Testis (tissue), 5 donors: ENCODE measurements at places on chromosomes 6 and 20. TPM values are rescaled to one million over a fixed set of nuclear protein-coding genes. Genes with fewer than 3 reads are reported as not detected.

DNA sequence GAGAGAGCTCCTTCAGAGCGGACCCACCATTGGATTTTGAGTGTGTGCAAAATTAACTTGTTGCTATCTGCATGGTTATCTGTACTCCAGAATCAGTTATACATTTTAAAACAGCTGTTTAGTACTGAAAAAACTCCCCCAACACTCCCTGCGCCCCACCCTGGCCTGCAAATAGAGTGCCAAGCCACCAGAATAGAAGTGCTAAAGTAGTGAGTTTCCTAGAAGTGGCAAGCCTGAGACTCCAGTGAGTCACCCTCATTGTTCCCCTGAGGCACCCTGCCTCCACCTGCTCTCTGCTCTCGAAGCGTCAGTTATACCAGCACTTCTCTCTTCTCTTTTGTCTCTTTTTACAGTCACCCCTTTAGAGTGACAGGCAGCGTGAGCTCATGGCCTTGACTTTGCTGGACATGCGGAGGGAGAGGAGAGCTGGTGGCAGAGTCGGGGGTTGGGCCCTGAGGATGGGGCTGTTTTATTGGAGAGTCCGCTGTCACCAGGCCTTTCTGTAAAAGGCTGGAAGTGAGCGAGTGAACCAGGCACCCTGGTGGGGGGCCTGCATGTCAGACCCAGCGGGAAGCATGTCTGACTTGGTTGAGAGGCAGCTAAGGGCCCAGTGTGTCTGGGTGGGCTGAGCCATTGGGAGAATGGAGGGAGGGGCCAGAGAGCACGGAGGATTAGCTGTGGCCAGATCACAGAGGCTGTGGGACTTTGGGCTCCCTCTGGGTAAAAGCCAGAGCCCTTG lies 10.4 kb downstream of the IGF2R start:
- peak; percentile 37 for DNase-seq

- DNase-seq: no peak
These were observed 374.1 kb downstream of the CD109 start for GRCh38 chr6:74070091-74070490.

DNA sequence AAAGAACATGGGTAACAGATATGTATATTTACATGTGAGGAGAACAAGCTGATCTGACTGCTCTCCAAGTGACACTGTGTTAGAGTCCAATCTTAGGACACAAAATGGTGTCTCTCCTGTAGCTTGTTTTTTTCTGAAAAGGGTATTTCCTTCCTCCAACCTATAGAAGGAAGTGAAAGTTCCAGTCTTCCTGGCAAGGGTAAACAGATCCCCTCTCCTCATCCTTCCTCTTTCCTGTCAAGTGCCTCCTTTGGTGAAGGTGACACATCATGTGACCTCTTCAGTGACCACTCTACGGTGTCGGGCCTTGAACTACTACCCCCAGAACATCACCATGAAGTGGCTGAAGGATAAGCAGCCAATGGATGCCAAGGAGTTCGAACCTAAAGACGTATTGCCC lies 5.2 kb downstream of the HFE start:
- DNase-seq: no peak

GRCh38 chr20:44780226-44780625 lies 30.1 kb downstream of the RIMS4 start:
- DNase-seq: peak; percentile 60

The BANF2 gene
- 133 TPM for polyA plus RNA-seq

- no peak for DNase-seq
These were observed 75.5 kb upstream of the SCP2D1 start for GRCh38 chr20:18738055-18738454.

The OPRL1 gene
- 9.4 TPM for polyA plus RNA-seq

DNA sequence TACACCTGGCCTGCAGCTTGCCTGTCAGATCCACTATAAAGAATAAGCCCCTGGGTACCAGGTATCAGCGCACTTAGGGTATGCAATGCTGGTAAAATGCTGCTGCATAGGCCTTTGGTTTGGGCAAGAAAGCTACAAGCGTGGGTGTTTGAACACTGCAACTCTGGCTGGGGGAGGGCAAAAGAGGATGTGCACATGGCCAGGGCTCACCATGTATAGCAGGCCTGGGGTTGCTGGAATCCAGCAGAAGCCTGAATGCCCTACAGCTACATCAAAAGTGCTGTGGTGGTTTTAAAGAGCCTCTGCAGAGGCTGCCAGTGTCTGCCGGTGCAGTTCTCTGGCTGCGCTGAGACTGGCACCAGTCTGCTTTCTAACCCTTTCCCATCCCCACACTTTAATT lies 51.7 kb downstream of the UQCC1 start:
- peak; percentile 48 for DNase-seq

The SIGLEC1 gene
- 6.6 TPM for polyA plus RNA-seq

- no peak for DNase-seq
These were observed 14.5 kb upstream of the COL12A1 start for GRCh38 chr6:75220357-75220756.

- no peak for DNase-seq
These were observed 275.4 kb downstream of the TSHZ2 start for GRCh38 chr20:53247468-53248103.

- no peak for DNase-seq
These were observed 17.9 kb downstream of the TTBK1 start for GRCh38 chr6:43261198-43261597.

DNA sequence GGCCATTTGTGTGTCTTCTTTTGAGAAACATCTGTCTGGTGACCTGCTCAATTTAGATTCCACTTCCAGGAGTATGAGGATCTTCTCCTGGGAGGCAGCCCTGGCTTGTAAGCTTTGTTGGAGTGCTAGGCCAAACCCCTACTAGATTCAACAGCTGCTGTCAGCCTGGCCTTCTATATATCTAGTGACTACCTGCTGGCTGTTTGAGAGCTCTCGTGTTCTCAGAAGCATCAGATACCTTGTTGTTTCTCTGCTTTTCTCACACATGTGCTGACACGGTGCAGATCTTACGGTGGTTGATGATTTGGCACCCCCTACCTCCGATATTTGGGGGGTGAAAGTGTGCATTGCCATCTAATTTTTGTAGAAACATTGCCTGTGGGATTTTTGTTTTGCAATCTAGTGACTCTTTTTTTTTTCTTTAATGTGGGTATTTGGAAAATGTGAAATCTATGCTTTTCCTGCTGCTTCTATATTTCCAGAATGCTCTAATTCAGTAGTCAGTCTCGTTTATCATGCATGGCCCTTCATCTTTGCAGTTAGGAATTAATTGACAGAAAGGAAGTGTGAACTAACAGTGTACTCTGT lies 4.7 kb downstream of the CCN2 start:
- no peak for DNase-seq

DNA sequence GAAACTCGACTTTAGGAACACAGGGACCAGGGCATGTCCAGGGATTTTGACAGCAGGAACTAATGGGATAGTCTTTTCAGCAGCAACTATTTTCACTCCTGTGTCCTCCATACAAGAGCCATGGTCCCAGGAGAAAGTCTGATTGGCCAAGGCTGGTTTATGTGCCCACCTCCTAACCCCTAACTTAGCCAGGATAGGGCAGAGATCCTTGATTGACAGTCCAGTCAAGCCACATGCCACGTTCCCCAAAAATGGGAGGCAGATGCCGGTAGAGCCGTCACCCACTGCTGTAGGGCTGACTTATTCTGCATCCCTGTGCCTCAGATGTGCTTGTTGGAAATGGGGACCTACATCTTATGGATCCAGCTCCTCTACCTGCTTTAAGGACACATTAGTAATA lies 22.3 kb downstream of the SLC2A10 start:
- peak; percentile 53 for DNase-seq

DNA sequence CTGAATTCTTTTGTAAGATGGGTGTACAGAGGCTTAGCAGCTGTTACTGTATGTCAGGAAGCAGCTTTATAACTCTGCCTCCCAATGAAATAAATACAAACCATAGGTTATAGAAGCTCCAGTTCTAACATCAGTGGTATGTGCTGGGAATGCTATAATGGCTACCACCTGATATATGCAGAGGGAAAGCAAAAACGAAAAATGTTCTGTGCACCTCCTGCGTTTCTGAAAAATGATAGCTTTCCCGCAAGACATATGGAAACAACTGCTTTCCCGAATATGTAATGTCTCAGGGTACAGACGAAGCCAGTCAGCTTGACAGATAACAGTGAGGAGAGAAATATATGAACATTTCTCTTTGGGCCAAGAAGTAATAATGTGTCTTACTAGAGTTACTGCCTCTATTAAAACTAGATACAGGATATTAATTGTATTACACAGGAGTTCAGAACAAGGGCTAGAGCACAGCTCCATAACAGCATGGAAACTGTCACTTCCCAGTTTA lies 517.0 kb upstream of the NRSN1 start:
- DNase-seq: no peak

DNA sequence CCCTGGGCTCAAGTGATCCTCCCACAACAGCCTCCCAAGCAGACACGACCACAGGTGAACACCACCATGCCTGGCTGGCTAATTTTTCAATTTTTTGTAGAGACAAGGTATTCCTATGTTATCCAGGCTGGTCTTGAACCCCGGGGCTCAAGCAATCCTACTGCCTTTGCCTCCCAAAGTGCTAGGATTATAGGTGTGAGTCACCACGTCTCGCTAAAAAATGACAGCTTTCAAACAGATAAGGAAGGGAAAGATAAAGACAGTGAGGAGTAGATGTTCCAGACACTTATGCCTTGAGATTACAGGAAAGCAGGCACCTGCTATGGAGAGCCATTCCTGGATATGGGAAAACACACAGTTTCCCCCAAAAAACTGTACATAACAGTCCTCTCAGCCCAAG lies 40.9 kb upstream of the SLA2 start:
- DNase-seq: no peak

DNA sequence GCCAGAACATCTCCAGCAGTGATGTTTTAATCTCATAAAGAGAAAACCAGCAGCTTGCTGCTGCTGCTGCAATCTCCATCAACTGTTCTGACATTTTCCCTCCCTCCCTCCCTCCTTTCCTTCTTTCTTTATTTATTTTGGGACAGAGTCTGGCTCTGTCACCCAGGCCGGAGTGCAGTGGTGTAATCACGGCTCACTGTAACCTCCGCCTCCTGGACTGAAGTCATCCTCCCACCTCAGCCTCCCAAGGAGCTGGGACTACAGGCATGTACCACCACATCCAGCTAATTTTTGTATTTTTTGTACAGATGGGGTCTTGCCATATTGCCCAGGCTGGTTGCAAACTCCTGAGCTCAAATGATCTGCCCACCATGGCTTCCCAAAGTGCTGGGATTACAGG lies 5.7 kb downstream of the ELOVL5 start:
- DNase-seq: no peak

DNA sequence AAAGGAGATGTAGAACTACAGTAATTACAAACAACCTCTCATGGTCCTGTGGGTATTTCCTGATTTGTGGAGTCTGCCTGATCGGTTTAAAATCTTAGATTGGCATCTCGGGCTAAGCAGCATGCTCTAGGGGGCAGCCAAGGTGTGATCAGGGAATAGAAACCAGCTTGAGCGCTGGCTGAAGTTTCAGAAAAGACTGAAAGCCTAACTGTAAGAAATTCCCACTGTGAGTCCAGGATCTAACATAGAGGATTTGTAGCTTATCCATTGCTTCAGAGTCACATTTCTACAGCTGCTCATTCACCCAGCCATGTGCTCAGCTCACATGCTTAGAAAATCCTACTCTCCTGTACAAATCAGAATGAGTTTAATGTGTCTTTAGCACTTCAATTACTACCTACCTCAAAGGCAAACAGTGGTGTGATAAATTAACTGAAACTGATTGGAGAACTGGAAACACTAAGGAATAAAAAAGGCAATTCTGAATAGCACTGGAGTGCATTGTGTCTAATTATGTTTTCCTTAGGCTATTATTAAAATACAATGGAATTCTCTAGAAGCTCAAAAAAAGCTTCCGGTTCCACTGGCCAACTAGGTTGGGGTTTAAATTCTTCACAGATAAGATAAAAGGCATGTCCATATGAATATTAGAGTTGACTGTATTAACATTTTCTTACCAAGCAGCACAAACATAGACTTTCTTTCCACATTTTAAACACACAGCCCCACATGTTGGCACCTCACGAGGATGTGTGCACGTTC lies 73.8 kb upstream of the MPC1 start:
- no peak for DNase-seq
